Stimulated activated CD4-positive, alpha-beta T cell treated with anti-CD3 and anti-CD28 coated beads, Interleukin-1b, Interleukin-23, amount 100 ng/mL, for 24 hours (primary cell): ENCODE measurements at places on chromosomes 5 and 9.

DNA sequence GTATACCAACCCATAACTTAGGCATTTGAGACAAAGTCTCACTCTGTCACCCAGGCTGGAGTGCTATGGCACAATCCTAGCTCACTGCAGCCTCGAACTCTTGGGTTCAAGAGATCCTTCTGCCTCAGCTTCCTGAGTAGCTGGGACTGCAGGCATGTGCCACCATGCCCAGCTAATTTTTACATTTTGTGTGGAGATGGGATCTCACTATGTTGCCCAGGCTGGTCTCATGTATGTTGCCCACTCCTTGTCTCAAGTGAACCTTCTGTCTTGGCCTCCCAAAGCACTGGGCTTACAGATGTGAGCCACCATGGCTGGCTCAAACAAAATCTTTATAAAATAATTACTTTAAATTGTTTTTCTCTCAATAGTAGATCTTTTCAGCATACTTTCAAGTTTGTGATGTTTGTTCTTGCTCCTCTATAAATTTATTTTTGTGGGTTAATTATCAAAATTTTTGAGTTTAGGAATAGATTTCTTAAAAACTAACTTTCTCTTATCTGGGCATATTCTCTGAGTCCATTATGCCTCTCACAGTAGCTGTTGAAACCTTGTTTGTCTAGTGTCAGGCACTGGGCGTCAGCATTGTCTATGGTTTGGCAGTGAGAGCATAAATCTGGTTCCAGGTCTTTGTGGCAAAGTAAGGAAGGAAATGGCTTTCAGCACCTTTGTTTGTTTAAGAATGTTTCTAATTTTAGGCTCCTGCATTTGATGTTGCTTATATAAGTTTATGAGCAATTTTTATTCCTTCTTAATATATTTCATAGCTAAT, 38.7 kb downstream of the NLN start:
- peak; percentile 1 for DNase-seq

- DNase-seq, result no peak
Observed at GRCh38 chr9:96052686-96053085, 177.2 kb downstream of the ERCC6L2 start.

- no peak for DNase-seq
Observed at GRCh38 chr5:40160435-40160834, 519.3 kb upstream of the PTGER4 start.

DNA sequence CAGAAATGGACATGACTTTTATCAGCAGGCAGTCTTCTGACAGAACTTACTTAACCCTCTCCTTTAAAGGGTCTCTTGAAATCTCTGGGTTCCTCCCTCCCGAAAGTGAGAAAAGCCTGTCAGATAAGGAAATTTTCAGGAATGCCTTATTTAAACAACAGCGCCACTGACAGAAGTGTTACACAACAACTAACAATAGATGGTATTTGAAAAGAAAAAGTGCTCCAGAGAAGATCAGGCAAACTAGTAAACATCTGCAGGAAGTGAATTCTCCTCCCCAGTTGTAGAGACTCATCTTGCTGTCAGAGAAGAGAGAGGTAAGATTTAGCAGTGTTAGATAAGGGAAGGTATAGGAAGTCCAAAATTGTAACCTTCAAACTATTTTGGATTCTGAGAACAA, 107.2 kb upstream of the NFIL3 start:
- no peak for DNase-seq

- no peak for DNase-seq
Observed at GRCh38 chr9:36040271-36040925, 3.7 kb downstream of the RECK start.

GRCh38 chr9:91844190-91844589, 105.8 kb downstream of the ROR2 start:
- DNase-seq, result no peak

GRCh38 chr5:5373351-5373989, 49.0 kb upstream of the ICE1 start:
- DNase-seq, result no peak

DNA sequence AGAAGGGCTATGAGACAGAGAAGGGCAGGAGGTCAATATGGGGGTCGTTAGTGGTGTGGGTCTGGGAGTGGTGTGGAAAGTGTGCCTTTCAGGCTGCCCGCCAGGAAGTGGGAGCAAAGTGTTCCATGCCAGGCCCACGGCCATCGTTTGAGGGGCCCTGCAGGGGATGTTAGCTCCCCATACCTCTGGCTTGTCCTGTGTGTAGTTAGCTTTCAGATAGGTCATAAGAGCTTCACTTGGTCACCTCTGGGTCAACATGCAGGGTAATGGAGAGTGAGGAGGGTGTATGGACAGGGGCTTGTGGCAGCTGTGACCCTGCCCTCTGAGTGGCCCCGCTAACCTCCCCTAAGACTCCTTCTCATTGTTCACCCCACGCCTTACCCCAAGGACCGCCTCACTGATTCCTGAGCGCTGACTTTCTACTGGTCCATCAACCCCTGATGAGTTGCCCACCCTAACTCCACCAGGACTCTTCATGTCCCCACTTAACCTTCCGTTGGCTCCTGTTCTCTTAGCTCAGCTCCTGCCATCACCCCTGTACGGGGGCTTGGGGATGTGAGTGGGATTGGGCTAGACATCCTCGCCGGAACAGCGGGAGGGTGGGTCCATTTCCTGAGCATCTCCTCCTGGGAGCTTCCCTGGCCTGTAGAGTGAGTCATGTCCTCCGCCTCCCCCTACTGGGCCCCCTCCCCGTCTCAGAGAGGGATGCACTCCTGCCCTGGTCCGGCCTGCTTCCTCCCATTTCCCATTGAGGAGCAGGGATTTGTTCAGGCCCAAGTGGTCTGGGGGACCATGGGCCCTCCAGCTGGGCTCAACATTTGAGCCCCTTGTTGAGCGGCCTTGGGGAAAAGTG, 125.7 kb downstream of the FGF18 start:
- DNase-seq, result no peak

DNA sequence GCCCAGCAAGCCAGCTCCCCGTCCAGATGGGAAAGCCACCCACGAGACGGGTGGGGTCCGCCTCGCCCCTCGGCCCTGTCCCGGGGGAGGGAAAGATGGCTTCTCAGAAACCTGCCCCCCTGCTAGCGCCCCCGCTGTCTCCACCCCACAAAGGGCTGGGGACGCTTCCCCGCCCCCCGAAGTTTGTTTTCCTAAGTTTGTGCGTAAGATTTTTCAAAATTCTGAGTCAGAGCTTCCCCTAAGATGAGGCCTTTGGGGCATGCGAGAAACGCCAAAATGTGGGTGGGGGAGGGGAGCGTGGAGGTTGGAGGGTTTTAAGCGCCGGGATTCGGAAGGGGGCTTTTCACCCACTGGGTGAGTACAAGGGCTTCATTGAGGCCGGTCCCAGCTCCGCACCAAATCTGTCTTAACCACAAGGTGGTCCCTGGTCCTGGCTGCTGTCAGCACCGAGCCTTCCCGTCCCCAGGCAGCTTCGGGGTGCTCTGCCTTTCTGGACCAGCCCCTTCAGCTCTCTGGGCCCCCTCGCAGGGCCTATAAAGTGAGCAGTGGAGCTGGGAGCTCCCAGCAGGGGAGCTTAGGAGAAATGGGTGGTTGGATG, 32.3 kb downstream of the PRRX2 start:
- DNase-seq, result peak; percentile 36

- DNase-seq, result no peak
Observed at GRCh38 chr9:26034786-26035185, 356.5 kb upstream of the TUSC1 start.

GRCh38 chr5:170132269-170132975, 26.7 kb downstream of the FOXI1 start:
- no peak for DNase-seq

DNA sequence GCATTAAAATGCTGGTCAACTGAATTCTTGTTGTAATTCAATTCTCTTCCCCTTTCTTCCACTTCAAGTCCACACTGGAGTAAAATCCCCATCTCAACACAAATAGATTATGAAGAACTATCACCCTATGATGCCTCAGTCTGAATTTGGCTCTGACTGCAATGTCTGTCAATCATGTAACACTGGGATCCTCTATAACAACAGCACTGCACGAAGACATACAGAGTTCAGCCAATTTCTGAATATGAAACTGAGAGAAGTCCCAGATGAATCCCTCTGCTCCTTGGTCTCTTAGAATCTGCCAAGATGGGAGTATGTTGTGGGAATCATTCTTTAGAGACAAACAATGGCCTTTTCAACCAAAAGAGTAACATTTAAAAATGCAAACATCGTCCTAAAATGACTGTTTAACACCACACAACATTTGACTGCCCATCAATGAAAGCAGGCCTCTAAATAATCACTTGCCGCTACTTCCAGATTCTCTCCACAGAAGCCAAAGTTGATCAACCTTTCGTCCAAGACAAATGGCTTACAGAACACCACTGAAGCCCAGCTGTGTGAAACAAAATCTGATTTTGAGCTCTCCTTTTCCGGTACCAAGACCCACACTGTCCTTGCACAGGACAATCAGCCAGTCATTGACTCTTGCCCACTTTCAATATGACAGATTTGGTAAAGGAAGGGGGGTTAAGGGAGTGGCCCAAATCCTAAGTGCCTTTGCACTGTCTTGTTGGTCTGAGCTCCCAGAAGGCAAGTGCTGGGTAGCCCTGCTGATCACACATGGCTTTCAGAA, 258.0 kb downstream of the EBF1 start:
- DNase-seq, result no peak

DNA sequence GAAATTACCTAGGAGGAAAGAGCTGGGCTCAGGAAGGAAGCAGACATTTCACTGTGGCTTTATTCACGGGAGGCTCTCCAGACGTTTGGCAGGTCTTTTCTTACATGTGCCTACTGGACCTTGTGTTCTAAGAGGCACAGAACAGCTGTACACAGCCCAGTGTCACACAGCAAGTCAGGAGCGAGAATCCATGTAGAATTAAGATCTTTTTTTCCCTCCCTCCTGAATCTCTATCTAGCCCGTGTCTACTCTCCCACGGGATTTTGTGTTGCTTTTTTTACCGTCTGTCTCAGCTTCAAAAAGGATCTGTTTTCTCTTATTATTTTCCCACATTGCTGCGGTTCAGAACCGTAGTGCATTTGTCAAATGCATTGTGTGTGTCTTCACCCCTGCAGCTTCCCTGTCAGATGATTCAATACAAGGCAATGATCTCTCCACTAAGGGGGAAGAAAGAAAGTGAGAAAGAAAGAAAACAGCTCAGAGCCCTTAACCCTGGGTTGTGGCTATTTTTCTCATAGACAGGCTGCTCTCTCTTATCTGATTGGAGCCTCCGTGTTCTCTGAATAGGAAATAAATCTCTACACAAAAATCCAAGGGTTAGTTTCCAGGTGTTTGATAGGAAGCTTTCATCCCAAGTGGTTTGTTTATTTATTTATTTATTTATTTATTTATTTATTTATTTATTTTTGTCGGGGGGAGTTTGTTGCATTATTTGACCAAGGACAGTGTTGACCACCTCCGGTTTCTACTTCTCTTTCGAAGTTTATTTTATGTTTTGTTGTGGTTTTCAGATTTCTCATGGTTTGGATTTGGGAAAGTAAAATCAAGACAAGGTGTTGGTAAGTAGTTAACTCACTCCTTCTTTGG, 191.0 kb downstream of the NTRK2 start:
- DNase-seq, result no peak

DNA sequence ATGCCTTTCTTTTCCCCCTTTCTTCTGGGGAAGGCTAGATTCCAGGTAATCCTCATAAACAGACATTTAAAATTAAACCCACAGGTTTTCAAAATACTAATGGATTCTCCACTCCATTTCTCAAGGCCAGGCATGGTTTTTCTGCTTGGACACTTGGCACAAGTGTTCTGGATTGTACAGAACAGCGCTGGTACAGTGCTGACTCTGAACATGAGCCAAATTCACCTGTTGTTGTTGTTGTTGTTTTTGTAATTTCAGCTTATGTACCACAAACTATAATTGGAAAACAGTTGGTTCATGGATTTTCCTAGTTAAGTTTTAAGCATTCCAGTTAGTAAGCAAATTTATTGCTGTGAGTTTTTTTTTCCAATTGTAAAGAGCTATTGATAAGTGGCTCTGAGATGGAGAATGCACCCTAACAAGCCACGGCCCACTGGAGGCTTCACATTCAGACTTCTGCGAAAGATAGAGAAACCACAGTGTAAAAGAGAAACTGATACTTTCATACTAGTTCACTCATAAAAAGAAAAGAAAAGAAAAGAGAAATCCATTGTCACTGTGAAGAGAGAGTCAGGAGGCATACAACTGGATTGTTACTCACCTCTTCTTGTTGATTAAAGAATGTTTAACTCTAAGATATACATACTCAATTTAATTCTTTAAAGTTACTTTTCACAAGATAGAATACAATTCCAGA, 16.2 kb upstream of the ITGA1 start:
- no peak for DNase-seq

DNA sequence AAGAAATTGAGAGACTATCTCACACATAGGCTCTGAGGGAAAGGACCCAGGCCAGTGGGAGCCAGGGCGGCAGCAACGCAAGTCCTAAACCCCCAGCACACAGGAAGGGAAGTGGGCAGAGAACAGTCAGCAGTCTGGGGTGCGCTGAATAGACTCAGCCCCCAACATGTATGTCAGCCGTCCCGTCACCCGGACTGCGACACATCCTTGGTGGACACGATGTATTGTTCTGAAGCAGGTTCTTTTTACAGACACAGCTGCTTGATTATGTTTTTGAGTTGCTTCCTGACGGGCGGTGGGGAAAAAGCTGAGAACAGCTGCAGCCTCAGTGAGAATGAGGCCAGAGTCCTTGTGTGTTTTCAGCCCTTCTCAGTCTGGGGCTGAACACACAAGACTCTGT, 64.1 kb upstream of the CXCL14 start:
- no peak for DNase-seq

- no peak for DNase-seq
Observed at GRCh38 chr9:22383718-22384117, 62.9 kb upstream of the DMRTA1 start.

GRCh38 chr5:174159327-174160114, 114.0 kb downstream of the NSG2 start:
- DNase-seq, result no peak

DNA sequence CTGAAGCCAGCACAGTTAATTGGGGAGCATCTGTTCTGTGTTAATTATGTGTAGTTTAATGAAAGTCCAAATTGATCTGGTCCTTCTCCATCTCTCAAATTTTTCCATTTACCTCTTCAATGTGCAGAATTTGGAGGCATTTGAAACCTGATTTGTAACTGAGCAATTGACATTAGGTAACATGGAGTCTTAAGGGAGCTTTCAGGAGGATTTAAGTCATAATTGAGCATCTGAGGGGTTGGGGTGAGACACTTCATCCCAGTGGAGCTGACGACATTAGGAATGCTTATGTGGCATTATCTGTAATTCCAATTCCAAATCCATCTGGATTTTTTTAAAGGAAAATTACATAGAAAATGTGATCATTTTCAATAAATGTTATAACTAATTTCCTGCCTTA, 1015.9 kb downstream of the TLE1 start:
- no peak for DNase-seq

- DNase-seq, result no peak
Observed at GRCh38 chr9:13717322-13718054, 438.0 kb upstream of the MPDZ start.

GRCh38 chr5:58459146-58460001, 512 bp downstream of the PLK2 start:
- no peak for DNase-seq

DNA sequence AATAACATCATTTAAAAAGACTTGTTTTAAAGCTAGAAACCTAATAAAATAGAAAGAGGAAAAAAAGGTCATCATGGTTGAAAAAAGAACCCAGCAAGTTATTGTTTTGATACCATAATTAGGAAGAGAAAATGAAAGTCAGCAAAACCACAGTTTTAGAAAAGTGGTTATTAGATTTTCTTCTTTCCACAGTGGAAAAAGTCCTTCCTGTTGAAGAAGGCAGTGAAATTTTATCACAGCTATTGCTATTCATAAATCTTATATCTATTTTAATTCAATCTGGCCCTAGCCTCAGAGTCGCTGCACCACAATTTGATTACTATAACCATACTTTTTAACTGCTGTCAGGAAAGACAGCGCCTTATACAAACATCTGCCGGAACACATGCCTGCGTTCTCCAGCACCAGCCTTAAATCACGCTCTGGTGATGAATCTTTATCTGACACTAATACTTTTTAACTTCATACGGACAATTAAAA, 60.3 kb downstream of the MAPKAP1 start:
- no peak for DNase-seq
